ENCODE measurements at places on chromosomes 12 and 14.
A peak's percentile ranks its signal among the peaks of the same experiment; 100 is the strongest.

- DNase-seq = no peak
Measured at GRCh38 chr12:120358412-120359100, 10.4 kb downstream of the MSI1 start.

DNA sequence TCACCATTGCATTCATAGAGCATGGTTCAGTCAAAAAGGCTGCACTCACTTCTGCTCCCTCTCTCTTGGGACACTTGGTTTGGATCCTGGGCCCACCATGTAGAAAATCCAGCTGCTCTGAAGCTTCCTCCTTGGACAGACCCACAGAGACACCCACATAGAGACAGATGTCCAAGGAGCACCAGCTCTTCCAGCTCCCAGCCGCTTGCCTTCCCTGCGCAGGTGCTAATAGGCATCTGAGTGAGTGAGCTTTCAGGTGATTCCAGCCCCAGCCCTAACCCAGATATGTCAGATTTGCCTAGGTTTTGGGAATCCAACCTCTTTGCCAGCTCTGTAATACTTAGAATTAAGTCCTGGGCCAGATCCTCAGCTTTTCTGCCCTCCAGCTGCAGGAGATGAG is 38.6 kb downstream of the DLK1 start:
- no peak for DNase-seq

DNA sequence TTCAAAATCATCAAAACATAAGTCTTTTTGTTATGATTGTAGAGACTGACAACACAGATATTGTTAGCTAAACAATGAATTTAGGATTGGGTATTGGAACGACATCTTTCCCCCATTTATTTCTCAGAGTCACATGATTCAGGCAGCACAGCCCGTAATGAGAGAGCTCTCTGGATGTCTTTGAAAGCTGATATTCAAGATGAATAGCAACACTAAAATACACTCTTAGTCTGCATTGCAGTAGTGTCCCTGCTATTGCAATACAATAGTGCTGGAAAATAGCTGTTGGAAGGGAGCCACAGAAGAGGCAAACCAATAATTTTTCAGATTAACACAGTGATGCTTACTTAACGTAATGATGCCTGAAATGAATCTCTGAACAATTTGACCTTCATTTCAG is 9.9 kb downstream of the GTSF1 start:
- no peak for DNase-seq

DNA sequence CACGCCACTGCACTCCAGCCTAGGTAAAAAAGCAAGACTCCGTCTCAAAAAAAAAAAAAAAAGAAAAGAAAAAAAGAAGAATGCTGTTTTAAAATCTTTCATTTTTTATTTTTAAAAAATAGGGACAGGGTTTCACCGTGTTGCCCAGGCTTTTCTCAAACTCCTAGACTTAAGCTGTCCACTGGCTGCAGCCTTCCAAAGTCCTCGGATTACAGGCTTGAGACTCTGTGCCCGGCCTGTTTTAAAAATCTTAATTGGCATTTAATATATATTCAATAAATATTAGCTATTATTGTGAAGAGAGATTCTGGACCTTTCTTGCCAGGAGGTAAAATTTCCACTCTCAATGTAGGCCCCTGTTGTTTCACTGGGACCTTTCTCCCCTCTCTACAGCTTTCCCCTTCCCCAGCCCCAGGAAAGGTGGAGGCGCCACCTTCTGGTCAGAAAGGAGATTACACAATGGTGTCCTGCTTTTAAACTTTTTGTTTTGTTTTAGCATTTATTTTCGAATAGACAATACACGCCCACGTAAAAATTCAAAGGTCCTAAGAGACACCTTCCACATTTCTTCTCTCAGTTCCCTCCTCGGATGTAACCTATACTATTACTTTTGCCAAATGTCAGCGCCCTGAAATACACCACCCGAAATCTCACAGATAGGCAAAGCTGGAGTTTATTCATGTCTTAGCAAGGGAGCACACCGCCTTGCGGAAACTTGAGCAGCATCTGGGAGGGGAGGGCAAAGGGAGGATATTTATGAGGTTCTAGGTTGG is 23.8 kb upstream of the PHC1 start:
- no peak for DNase-seq

DNA sequence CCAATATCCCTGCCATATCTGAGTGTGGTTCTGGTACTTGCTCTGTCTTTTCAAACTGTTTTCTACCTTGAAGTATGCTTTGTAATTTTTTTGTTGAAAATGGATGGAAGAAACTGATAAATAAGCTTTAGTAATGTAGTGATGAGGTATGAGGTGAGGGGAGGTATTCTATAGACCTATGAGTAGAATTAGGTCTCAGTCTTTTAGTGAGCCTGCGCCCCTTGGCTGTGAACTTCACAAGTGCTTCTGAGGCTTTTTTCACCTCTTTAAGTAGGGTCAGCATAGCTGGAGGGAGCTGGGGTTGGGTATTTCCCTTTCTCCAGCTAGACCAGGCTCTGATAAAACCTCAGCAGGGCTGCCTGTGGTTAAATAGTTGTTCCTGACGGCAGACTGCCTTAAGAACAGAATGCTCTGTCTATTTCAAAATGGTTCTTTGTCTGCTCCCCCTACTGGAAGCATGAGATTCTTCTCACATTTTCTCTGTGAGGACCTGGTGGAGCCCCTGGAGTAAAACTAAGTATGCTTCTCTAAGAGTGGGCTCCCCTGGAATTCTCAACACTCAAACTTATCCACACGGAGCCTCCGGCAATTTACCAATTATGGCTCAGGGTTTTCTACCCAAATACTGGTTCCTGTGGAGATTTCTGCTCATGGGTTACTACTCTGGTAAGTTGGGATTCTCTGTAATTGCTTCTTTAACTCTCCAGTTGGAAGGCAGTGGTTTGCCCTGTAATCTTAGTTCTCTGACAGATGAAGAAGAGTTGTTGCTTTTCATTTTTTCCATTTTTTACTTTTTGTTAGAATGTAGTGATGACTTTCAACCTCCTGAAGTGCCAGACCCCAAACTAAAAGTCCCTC is 13.1 kb downstream of the KRT5 start:
- peak; percentile 15 for DNase-seq

GRCh38 chr14:69711065-69711464 is 55.9 kb upstream of the SRSF5 start:
- DNase-seq = no peak

DNA sequence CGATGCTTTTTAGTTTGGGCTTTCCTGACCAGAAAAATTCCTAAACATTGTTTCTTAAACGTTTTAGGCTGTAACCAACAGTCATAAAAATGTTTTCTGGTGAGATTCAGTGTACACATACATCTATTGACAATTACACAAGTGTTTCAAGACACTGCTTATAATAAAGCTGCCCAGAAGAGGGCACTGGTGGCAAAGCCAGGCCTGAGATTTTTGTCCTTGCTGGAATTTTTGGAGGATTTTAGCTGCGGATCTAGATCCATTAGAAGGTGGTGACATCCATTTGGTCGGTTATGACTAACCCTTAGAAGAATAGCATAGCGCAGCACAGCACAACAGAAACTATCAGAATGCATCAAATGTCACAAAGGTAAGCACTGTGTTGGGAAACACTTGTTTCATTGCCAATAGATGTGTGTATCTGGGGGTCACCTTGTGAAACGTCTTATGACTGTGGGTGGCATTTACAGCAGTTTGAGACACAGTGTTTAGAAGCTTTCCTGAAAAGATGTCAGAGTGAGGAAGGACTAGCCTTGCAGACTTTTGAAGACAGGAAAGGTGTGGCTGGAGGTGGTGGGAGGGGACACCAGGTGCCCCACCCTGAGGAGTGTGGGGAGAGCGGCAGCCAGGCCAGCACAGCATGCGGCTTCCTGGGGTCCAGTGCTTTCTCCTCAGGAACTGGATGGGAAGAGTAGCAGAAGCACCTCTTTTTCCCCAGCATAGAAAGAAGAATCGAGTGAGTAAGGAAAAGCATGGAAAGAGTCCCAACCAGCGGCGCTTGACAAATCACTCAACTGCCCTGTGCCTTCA is 54.7 kb upstream of the FKBP4 start:
- no peak for DNase-seq

GRCh38 chr14:77187649-77188012 is 6.0 kb downstream of the TMEM63C start:
- DNase-seq = no peak

- DNase-seq = no peak
Measured at GRCh38 chr14:58697930-58698642, 60.3 kb downstream of the DACT1 start.

GRCh38 chr12:125889742-125890141 is 824.5 kb downstream of the AACS start:
- DNase-seq = no peak

- DNase-seq = peak; percentile 77
Measured at GRCh38 chr12:54191550-54192022, 2.8 kb upstream of the SMUG1 start.

- no peak for DNase-seq
Measured at GRCh38 chr12:111699-112493, 45.3 kb downstream of the IQSEC3 start.
